ENCODE measurements at places on chromosomes 13 and 19.

DNA sequence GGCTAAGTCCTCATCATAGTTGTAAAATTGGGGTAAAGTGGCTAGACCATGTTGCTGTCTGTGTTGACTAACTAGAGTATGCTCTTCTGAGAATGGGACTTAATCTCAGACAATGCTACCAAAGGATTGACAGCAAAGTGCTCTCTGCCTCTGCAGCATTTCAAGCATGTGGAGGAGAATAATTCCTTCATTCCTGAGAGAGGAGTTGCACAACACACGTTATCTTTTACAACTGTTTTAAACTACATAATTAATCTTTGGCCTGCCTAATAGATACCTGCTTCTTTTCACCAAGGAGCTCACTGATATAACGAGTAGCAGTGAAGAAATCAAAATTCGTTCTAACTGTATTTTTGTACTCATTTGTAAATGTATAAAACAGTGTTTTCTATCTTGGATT is 2172.2 kb downstream of the PCDH9 start:
- no peak for DNase-seq

DNA sequence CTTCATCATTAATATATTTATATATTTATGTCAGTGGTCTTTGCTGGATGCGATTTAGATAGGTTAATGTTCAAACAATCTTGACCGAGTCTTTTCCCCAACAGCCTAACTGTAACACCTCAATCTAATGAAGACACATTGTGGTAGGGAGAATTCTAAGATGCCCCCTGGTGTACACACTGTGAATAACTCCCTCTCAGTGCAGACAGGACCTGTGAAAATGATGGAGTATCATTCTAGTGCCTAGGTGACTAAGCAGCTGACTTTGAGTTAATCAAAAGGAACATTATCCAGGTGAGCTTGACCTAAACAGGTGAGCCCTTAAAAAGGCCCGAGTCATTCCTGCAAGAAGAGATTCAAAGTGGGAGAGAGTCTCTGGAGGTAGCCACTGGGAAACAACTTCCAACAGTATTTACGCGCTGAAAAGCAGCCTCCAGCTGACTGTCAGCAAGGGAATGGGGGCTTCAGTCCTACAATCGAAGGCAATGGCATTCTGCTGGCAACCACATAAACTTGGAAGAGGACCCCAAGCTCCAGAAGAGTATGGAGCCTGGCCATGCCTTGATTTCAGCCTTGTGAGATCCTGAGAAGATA is 28.0 kb upstream of the KBTBD7 start:
- DNase-seq: peak; percentile 83

DNA sequence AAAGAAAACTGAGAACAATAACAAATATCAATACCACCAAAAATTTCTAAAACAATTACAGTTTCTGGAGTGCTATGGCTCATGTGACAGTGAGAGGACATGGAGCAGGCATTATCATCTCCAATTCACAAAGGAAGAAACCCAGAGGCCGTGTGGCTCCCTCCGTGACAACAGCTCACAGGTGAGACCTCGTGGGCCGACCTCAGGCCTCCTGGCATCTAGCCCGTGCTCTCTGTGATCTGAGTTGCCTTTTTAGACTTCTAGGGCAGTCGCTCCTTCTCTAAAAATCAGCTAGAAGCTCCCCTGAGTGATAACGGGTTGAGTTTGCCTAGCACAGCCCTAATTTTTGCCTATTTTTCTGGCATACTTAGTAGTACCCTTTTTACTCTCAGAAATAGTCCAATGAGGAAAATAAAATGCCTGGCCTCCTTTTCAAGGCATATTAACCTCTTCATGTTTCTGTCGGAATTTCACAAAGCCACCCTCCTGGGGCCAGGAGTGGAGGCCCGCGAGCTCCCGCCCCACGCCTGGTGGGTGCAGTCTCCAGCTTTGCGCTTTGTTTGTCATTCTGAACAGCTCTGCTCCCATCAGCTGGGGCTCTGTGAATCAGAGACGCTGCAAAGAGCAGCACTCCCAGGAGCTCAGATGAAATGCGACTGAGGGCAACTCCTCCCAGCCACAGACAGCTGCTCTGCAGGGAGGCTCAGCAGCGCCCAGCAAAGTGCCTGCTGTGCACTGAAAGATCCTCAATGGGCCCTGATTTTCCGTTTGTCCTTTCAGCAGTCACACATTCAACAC is 292.5 kb downstream of the UQCRFS1 start:
- no peak for DNase-seq

DNA sequence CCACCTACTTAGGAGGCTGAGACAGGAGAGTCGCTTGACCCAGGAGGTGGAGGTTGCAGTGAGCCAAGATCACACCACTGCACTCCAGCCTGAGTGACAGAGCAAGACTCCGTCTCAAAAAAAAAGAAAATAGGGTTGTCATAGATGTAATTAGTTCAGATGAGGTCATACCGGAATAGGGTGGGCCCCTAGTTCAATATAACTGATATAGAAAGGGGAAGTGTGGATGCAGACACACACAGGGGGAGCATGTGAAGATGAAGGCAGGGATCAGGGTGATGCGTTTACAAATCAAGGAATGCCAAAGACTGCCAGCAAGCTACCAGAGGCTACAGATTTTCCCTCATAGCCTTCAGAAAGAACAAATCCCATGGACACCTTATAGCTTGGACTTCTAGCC is 24.3 kb upstream of the EEF1AKMT1 start:
- peak; percentile 49 for DNase-seq

DNA sequence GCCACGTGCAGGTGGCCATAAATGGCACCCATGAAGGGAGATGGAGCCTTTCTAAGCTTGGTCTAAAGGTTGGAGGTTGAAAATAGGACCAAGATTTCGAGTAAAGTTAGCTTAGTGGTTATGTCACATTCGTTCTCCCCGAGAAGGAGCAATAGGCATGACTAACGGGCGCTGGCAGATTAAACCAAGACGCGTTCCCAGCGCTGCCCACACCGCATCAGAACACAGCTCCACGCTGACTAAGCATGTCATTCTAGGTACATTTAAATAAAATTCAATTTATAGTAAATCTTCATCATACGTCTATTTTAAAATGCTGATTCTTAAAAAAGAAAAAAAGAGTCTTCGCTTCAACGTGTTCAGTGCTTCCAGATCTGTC is 95.0 kb upstream of the IRS2 start:
- DNase-seq: no peak

- DNase-seq: no peak
Observed at GRCh38 chr13:70905035-70905434, 796.8 kb upstream of the KLHL1 start.

GRCh38 chr13:97967948-97968347 is 14.5 kb downstream of the IPO5 start:
- DNase-seq: no peak

GRCh38 chr19:9065457-9066014 is 21.3 kb upstream of the OR1M1 start:
- DNase-seq: no peak

DNA sequence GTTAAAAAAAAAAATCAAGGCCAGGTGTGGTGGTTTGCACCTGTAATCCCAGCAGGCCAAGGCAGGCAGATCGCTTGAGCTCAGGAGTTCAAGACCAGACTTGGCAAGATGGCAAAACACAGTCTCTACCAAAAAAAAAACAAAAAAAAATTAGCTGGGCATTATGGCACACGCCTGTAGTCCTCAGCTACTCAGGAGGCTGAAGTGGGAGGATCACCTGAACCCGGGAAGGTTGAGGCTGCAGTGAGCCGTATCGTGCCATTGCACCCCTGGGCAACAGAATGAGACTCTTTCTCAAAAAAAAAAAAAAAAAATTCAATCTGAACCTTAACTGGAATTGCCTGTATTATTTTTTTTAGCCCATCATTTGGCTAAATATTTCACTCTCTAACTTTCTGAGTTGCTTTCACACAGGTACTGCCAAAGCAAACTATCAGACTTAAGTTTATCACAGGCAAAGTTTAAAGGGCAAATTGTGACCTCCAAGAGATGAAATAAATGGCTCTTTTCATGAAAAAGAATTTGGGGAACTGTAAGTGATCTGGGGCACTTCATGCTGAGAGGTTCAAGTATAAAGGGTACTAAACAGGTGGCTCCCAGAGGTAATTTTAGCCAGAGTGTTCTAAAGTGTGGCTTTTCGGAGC is 14.7 kb upstream of the SLC25A30 start:
- no peak for DNase-seq

DNA sequence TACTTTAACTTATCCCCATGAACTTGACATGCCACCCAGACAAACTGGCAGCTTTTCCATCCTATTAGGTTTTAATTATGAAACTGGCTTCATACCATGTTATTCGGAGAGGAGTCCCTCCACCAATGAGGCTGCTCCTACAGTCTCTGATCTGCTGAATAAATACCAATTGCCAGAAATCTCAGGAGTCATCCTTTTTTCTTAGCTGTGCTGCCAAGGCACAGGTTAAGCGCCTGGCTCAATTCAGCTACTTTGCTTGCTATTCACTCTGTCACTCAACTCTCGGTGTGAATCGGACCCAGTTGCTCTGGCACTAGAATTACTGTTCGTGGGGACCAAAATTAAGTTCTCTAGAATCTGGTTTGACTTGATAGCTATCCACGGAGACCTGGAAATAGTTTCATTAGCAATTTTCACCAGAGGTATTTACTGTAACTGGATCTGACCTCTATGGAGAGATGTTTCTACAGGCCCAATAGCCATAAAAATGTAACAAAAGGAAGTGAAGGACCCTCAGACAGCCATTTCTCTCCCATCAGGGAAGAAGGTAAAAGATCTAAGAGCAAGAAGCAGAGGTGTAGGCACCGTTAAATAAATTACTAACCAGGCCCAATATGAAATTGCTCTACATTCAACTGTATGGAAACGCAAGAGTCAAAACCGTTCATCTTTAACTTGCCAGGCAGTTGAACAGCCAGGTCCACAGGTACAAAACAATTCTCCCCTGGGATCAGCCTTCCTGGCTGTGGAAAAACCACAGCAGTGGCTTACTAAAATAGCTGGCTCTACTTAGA is 5.4 kb downstream of the ZC3H4 start:
- no peak for DNase-seq

DNA sequence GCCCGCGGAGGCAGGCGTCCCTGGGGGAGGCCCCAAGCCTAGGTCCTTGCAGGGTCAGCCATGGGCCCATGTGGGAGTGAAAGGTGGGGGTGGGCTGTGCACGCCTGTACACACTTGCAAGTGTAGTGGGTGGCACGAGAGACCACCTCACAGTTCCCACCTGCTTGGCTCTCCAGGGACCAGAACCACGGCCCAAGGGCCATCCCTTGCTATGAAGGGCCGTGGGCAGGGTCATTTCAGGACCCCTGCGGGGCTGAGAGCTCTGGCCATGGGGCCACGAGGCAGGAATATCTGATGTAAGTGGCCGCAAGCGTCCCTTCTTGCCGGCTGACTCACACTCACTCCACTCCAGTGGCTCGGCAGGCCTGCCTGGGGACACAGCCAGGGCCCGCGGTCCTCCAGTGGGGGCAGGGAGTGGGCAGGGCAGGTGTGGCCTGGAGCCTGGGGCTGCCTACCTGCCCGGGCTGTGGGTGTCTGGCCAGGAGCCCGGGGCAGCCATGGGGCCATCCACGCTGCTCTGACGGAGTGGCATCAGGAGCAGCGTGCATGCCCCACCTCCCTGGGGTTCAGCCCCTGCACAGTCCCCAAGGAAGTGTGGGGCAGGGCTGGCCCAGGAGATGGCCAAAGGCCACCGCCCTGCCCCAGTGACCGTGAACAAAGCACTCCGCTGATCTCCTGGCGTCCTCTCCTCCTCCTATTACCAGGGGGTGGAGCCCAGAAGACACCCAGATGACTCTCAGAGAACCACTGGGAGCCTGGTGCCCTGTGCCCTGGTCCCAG is 8.6 kb upstream of the MKNK2 start:
- DNase-seq: peak; percentile 73

DNA sequence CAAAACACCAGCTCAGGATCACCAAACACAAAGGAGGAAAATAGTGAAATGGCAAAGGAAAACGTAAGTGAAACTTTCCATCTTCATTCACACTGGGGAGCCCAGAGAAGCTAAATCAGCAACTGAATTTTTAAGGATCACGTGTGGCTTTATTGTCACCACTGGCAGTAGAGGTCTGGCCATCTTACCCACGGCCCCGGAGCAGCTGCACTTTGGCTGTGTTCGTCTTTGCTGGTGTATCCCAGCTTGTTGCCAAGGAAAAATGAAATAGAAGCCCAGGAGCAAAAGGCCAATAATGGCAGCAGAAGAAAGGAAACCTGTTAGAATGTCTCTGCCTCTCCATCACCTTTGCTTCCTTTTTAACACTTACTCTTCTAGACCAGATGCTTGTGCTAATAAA is 274.7 kb downstream of the FOXO1 start:
- DNase-seq: no peak

GRCh38 chr19:16449330-16449961 is 22.3 kb downstream of the EPS15L1 start:
- DNase-seq: peak; percentile 91

DNA sequence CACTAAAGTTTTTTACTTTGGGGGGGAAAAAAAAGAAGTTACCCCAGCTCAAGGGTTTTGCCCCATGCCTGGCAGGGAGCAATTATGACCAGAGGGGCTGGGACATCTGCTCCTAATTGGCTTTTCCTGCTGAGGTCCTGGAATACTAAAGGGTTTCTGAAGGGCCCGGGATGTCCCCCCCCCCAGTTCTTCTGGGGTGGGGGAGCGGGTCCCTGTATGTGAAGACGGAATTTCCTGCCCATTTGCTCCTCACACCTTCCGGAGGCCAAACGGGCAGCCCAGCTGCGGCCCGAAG is 1.1 kb upstream of the DLL3 start:
- no peak for DNase-seq

- no peak for DNase-seq
Observed at GRCh38 chr13:34833562-34834182, 108.4 kb upstream of the NBEA start.

DNA sequence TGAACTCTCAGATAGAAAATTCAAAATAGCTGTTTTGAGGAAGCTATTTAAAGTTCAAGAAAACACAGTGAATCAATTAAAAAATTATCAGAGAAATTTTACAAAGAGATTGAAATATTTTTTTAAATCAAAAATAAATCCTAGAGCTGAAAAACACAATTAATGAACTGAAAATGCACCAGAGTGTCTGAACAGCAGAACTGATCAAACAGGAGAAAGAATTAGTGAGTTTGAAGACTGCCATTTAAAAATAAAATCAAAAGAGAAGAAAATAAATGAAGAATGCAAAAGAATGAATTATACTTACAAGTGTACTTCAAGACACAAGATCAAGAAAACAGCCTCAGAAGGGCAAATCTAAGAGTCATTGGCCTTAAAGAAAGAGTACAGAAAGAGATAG is 1000.2 kb upstream of the ATXN8OS start:
- DNase-seq: no peak

Measured in hematopoietic multipotent progenitor cell treated with erythropoietin and hydrocortisone succinate and interleukin-3 and kit ligand, for 6 days (in vitro differentiated cells).